Stimulated activated CD8-positive, alpha-beta memory T cell treated with anti-CD3 and anti-CD28 coated beads, Interleukin-15, amount 100 ng/mL, for 24 hours (primary cell): ENCODE measurements at places on chromosomes 1 and 21.

GRCh38 chr1:193462629-193463320 is 276.4 kb upstream of the B3GALT2 start:
- no peak for DNase-seq

GRCh38 chr1:27597516-27598294 is 6.2 kb downstream of the AHDC1 start:
- no peak for DNase-seq

GRCh38 chr21:36209626-36210171 is 53.1 kb downstream of the DOP1B start:
- DNase-seq: no peak

GRCh38 chr1:7136166-7136953 is 351.1 kb downstream of the CAMTA1 start:
- no peak for DNase-seq

DNA sequence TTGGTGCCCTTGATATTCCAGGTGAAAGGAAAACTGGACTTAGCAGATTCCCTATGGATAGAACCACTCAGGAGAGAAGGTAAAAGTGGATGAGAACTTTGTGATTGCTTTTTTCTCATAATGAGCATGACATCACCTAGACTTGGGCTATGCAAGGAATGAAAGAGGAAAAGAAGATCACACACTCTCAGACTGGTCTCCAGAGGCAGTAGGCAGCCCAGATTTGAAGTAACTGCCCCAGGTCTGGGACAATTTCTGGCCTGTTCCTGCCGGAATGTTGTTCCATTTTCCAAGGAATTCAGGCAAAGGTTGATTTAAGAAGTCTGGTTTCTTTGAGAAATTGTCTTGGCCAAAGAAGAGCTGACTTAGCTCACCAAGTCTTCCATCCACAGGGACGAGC is 31.7 kb upstream of the USP24 start:
- no peak for DNase-seq

DNA sequence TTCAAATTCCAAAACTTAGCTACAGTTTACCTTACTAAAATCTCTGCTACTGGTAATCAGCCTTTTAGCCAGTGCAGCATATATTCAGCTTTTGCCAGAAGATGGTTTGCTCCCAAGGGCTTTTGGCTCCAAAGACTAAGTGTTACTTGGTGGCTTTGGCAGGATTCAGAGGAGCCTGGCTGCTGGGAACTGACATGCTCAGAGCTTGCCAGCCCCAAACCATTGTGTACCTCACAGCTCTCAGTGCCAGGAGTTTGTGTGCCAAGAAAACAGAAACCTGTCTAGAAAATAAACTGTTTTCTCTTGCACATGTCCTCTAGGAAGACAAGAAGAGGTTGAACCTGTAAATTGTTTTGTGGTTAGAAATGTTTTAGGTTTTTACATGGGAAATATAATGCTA is 315.9 kb downstream of the ST6GALNAC3 start:
- no peak for DNase-seq

DNA sequence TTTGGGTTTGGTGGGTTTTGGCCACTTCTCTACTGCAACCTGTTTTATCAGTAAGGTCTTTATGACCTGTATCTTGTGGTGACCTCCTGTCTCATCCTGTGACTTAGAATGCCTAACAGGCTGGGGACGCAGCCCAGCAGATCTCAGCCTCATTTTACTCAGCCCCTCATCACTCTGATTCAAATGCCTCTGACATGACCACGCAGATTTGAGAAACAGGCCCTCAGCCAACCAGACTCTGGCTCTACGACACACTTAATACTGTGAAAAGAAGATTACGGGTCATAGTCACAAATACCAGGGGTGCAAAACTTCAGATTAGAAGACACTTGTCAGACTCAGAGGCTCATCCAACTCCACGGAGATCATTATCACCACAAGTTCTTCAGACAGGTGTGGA is 28.3 kb upstream of the KIF26B start:
- no peak for DNase-seq

DNA sequence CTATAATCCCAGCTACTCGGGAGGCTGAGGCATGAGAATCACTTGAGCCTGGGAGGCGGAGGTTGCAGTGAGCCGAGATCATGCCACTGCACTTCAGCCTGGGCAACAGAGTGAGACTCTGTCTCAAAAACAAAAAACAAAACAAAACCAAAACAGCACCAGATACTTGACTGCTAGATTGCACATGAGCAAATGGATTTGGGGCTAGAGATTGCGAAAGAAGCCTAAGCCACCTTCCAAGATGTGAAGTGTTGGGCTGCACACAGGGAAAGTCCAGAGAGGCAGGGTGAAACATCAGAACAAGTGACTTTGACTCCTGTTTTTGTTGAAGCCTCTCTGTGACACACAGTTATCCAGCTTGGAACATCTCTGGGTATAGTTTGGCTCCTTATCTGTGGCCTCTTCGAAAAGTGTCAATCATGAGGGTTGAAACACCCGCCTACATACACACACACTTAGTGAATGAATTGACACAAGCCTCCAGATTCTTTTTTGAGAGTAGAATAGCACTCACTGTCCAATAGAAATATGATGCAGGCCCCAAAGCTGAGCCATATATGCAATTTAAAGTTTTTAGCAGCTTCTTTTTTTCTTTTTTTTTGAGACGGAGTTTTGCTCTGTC is 34.2 kb upstream of the GPR137B start:
- no peak for DNase-seq

DNA sequence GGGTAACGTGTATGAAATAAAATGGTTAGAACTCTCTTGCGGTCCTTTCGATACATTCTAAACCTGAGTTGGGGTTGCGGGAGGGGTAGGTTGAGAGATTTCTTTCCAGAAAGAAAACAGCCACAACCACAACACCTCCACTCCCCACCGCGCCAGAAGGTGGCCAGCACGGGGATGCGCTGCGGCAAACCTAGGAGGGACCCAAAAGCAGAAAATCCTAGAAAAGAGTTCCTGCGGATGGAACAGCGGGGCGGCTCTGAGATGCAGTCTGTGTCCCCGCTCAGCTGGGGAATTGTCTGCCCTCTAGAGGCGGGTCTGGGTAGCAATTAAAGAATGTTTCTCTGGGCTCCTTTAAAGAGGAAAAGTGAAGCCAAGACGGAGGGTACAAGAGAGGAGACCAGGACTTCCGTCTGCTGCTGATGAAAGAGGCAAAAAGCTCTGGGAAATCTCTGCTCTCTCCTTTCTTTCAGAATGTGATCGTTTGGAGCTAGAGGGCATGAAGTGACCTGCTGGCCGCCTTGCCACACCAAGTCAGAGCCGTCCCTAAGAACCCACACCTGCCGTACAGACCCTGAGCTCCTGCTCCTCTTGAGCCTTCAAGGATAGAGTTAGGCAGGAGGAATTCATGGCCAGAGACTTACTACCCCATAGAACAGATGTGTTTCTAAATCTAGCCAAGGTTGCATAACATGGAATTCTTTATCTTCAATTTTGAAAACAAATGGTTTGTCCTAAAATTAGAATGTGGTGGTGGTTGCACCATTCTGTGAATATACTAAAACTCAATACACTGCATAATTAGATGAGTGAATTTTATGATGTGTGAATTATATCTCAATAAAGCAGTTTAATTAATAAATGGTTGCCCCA is 46.5 kb upstream of the COA6 start:
- DNase-seq: peak; percentile 29

GRCh38 chr1:232164078-232164963 is 465.6 kb downstream of the SIPA1L2 start:
- no peak for DNase-seq

- DNase-seq: no peak
These were observed 47.9 kb upstream of the RUNX1 start for GRCh38 chr21:35096959-35097358.

GRCh38 chr1:200374569-200375295 is 35.1 kb downstream of the ZNF281 start:
- DNase-seq: no peak

DNA sequence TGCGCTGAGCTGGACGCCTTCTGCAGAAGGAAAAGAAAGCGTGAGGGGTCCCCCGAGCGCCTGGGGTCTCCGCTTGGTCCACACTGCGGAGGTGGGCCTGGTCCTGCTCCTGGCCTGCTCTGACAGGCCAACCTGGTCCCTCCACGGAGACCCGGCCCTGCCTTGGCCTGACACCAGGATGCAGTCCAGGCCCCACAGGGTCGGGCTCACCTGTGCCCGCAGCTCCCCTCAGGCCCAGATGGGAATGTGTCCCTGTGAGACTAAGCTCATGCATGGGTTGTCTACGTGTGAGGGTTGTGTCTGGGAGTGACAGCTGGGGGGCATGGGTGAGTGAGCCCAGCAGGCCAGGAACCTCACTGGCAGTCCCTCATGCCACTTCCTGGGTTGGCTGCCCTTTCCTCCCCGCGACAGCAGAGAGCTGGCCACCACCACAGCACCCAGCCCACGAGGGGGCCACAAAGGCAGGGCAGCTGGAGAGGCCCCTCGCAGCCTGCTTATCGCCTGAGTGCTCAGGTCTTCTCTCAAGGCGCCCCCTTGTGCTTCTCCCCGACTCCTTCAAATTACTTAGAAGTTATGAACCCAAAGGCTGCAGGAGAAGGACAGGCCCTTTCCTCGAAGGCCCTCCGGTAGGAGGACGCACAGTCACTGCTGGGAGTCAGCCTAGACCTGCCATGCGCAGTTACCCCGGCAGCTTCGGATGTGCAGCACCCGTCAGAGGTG is 41.1 kb downstream of the SLC45A1 start:
- no peak for DNase-seq

- DNase-seq: no peak
These were observed 41.9 kb downstream of the LPGAT1 start for GRCh38 chr1:211788626-211789025.

GRCh38 chr1:248627971-248628844 is 6.7 kb downstream of the OR2T11 start:
- DNase-seq: no peak

DNA sequence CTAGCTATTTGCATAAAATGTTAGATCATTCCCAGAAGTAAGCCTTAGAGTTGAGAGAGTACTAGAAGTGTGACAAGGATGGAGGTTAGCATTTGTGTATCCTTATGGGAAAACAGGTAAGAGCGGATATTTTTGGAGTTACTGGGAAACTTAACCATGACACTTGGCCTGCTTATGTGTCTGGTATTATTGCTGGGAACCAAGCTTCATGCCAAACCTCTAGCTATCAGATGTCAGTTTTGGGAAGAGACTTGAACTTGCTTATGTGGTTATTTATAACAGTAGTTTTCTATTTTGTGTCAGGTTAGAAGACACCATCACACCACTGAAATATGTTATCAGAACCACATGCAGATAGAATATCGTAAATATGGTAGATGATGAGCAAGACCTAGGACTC is 230.3 kb upstream of the SGIP1 start:
- no peak for DNase-seq

DNA sequence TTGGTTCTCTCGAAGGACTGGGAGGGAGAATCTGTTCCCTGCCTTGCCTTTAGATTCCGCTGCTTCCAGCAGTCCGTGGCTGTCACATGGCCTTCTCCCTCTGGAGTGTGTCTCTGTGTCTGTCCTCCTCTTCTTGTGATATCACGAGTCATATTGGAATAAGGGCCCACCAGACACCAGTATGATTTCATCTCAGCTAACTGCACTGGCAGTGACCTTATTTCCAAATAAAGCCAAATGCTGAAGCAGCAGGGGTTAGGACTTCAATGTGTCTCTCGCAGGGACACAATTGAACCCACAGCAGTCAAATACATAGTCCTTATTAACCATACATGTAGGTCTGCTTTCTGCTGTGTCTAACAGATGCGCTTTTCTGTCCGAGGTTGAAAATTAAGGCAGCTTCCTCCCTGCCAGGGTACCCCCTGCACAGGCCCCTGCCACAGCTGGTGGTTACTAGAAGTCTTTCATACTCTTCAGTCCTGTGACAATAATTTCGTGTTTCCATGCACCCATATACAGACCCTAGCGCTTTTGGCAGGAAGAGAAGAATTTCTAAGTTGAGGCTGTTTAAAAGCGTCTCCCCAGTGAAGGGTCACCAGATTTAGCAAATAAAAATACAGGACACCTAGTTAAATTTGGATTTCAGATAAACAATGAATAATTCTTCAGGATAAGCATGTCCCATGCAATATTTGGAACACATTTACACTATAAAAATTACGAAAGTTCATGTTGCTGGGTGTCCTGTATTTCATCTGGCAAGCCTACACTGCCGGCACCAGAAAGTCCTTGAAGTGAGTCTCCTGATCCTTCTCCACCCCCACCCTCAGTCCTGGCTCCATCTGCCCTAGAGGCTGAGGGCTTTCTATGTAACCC is 182.1 kb downstream of the ETS2 start:
- no peak for DNase-seq

DNA sequence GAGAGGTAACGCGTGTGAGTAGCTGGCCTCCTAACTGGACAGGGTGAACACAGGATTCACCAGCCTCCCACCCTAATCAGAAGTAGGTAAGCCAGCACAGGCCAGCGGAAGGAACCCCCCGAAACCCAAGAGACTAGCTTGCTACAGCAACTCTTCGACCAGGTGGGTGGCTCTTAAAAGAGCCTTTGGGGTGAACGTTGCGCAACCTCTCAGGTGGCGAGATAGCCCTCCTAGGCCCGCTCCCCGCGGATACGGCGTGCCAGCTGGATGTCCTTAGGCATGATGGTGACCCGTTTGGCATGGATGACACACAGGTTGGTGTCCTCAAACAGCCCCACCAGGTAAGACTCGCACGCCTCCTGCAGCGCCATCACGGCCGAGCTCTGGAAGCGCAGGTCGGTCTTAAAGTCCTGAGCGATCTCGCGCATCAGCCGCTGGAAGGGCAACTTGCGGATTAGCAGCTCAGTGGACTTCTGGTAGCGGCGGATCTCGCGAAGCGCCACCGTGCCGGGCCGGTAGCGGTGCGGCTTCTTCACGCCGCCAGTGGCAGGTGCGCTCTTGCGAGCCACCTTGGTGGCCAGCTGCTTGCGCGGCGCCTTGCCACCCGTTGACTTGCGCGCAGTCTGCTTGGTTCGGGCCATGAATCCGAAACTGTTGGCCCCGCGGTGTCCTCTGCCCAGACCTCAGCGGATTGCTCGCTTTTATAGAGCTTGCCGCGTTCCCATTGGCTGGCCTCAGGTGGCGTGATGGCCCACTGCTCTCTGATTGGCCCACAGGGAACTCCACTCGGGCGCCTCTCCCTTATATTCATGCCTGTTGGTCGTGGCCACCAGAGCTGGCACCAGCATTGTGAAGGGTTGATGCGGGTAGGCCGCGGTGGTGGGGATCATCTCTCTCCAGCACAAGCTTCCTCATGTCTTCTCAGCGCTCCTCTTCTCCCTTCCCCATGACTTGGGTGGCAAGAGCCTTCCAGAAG is 8.3 kb upstream of the TRIM17 start:
- no peak for DNase-seq

DNA sequence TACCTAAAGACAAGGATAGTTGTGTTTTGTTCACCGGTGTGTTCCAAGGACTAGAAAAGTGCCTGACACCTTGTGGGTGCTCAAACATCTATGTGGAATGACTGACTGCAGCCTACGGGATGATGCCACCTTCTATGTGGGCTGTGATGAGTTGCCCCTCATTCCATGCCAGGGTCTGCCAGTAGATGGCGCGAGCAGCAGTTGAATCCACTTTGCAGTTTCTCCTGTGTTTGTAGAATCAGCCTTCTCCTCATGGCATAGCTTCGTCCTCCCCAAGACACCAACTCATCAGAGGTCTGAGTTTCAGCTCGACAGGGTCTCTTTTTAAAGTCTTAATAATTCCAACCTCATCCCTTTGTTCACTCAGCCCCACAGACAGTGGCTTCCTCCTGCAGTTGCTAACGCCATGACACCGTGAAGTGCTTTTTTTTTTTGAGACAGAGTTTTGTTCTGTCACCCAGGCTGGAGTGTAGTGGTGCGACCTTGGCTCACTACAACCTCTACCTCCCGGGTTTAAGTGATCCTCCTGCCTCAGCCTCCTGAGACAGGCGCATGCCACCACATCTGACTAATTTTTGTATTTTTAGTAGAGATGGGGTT is 133.7 kb downstream of the CAPN8 start:
- DNase-seq: no peak

GRCh38 chr1:195550071-195550862 is 1058.0 kb downstream of the KCNT2 start:
- DNase-seq: no peak
